NCI-H774 (cell line): ENCODE measurements at places on chromosomes 1 and 21.

DNA sequence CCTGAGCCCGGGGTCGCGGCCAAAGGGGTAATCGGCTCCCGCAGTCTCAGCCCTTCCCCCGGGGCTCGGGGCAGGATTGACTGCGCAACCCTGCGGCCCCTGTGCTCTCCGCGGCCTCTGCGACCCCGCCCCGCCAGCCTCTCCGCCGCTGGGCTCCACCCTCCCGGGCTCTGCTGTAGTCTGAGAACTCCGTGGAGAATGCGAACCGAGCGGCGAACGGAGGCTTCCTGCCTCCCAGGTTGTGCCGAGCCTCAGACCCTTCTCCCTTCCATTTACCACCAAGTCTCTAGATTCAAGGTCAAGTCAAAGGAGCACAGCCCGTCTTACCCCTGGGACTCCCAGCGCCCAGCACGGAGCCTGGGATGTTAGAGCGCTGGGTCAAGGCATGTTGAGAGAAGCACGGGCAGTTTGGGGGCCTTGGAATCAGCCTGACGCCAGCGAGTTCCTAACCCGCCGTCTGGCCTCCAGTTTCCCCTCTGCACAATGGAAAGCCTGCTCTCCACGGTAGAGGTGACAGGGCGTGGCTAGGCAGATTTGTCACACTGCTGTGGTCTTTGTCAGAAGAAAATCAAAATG lies 3.0 kb downstream of the ATP2B4 start:
- DNase-seq, result no peak

DNA sequence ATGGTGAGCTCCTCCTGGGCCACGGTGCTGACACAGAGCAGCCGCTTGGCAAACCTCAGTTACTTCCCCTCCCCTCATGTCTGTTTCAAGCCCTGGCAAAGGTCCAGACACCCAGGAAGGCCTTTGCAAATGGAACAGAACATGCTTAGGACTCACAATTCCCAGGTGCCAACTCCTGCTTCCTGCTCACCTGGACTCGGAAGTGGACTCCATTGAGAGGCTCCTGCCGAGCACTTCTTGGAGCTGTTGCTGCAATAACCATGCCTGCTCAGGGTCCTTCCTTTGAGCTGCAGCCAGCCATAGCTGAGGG lies 10.7 kb downstream of the DCST2 start:
- DNase-seq, result peak; percentile 36

DNA sequence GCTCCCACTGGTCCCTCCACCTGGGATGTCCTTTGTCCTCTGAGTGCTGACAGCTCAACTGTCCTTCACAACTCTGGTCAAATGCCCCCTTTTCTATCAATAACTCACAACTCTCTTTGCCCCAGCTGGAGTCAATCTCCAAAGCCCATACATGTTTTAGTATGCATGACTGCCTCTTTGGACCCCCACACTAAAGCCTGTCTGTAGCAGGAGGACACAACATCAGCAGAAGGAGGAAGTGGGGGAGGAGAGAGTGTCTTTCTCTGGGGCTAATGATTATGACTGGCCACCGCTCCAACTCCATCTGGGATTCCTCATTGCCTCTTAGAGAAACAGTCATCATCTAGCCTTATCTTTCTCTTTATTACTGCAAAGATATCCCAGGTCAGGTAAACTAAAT lies 186.6 kb upstream of the FGGY start:
- no peak for DNase-seq

DNA sequence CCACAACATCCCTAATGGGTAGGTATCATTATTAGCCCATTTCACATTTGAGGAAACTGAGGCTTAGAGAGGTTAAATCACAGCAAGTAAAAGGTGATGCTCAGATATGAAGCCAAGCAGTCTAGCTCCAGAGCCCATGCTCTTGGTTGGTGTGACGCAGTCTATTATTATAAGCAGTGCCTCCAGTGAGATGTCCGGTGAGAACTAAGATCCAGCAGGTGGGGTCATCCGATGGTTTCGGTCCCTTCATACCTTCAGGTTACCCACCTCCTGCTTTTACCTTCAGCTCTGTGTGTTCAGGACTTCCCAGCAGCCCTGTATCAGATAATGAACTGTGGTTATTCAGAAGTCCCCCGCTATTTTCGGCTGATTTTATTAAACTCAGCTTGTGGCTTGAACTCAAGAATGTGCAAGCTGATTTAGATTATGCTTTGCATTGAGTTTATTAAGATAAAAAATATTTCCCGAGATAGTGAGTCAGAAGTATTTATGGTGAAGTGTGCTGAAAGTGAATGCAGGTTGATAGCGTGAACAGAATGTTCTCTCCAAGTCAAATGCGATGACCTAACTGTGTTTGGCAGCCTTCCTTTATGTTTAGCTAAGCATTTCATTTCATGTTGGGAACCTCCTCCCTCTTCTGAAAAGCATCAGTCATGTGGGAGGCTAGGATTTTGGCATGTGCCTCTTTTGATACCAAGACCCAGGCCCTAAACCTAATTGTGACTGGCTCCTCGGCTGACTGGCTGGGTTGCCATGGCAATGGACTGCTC lies 160.9 kb upstream of the UBE2U start:
- DNase-seq, result no peak

- DNase-seq, result no peak
These were observed 51.5 kb upstream of the TNFSF4 start for GRCh38 chr1:173258479-173259264.

DNA sequence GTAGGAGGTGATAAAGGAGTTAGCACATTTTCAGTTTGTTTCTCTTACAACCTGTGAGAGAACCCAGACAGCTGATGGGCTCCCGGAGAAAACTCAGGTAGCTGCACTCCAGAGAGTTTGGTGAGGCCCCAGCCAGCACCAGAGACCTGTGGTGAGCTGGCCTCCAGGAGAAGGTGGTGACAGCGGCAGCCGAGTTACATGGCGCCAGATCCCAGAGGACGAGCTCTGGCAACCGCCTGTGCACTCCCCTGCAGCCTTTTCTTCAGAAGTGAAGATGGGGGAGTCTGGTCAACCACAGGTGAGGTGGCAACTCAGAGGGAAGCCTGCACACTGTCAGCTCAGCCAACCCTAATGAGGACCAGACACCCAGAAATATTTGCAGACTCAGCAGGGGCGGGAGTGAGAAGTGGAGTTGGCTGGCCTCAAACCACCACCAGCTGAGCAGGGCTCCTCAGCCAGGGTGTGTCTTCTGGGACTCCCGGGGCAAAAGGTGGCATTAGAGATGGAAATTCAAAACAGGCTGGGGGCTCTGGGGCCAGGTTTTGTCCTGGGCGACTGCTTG lies 209.7 kb downstream of the SETD4 start:
- no peak for DNase-seq

DNA sequence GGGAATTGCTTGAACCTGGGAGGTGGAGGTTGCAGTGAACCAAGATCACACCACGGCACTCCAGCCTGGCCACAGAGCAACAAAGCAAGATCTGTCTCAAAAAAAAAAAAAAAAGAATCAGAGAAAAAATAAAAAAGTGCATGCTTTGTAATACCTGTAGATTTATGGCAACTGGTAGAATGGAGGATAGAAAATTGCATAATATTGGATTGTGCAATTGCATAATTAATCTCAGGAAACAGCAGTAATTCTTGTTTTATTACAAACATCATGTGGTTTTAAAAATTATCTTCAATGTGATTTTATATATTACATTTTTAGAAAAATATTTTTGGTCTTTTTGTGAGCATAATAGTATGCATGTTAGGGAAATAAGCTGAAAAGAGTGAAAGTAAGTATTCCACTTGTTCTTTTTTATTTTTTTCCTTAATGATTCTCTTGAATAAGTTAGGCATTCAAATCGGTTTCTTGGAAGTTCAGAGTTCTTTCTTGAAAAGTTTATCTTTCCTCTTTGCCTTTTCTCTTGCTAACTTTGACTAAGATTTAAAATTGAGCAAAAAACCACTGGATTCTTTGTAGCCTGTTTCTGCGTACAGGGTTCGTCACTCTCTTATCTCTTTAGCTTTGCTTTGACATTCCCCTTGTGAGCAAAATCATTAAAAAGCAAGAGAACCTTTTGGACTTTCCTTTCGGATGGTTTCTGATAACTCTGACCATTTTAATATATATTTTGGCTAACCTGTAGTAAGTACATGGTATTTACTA lies 127.5 kb upstream of the ADAMTS5 start:
- no peak for DNase-seq

GRCh38 chr1:91676030-91676429 lies 175.4 kb downstream of the CDC7 start:
- no peak for DNase-seq

DNA sequence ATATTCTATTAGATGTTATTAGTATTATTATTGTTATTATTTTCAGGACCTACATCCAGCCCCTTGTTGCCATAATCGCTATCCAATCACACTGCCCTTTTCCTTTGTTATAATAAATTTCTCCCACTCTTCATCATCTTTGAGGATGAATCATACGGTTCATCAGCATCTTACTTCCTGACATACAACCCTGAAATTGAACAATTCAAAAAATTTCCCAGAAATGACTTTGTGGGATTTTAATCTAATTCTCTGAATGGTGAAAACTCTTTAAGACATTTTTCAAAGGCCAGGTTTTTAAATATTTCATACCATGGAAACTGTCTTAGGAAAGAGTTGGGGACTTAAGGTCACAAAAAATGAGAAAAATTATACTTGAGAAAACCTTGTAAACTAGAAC lies 353.5 kb downstream of the ST6GALNAC3 start:
- DNase-seq, result no peak

DNA sequence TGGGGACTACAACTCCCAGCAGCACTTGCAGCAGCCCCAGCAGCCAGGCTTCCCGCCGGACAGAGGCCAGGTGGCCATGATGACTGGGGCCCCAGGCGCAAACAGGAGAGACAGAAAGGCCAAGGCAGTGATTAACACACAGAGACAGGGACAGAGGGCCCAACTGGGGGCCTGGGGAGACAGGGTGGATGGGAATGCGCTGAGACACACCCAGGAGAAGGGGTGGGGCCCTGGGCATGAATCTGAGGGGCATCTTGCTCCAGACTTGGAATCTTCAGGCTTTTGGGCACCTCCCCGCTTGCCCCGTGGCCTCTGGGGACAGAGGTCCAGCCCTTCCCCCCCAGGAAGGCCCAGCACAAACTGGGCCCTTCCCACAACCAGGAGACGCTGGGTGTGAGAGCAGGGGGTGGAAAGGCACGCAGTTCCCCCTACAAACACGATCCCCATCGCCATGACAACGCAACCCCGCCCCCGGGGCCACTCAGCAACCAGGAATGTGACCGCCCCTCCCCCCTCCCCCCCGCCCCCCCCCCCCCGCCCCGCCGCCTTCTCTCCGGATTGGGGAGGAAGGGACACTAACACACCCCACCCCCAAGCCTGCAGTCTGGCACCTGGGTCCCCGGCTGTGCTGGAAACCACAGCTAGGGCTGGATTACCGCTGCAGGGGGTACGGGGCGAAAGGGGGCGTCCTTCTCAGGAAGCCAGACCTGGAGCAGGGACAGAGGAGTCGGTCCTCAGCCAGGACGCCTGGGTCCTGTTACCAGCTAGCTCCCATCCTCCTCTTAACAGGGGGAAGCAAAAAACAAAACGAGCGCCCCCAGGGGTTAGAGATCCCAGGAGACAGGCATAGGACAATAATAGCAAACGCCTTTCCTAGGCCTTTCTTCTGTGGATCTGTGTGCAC lies 4.5 kb downstream of the HDGF start:
- peak; percentile 83 for DNase-seq

DNA sequence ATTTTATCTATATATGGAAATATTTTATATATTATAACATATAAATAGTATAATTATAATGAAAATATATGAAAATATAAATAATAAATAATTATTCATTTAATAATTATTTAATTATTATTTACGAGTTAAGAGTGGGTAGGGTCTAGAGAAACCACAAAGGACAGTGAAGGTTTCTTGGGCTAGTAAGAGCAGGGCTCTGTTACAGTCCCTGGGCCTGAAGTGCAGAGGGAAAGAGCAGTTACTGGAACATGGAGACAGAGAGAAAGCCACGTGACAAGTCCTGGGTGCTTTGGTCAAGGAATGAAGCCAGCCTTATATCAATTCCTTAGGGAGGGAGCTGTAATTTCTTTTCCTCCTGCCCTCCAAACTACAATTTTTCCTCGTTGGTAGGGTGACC lies 117.2 kb upstream of the OLIG2 start:
- no peak for DNase-seq

- DNase-seq, result no peak
These were observed 114.7 kb downstream of the GRIK3 start for GRCh38 chr1:36919491-36920145.

- no peak for DNase-seq
These were observed 361.7 kb downstream of the PRDM2 start for GRCh38 chr1:14061722-14062121.

GRCh38 chr1:205188098-205188497 lies 23.4 kb downstream of the DSTYK start:
- DNase-seq, result no peak

GRCh38 chr1:56477164-56478111 lies 101.9 kb downstream of the PLPP3 start:
- DNase-seq, result peak; percentile 13

GRCh38 chr1:41380979-41381691 lies 19.9 kb downstream of the FOXO6 start:
- DNase-seq, result peak; percentile 93

- DNase-seq, result no peak
These were observed 19.2 kb downstream of the MAST2 start for GRCh38 chr1:45822644-45823043.

- DNase-seq, result no peak
These were observed 138.4 kb downstream of the PLXNA2 start for GRCh38 chr1:208105756-208106155.
